Hematopoietic multipotent progenitor cell (in vitro differentiated cells): ENCODE measurements at places on chromosomes 2 and 18.

GRCh38 chr2:5359397-5359796 is 332.8 kb upstream of the SOX11 start:
- no peak for DNase-seq

GRCh38 chr18:58393295-58393694 is 235.6 kb downstream of the ALPK2 start:
- DNase-seq: no peak

- no peak for DNase-seq
Observed at GRCh38 chr2:132991471-132992045, 321.6 kb upstream of the LYPD1 start.

DNA sequence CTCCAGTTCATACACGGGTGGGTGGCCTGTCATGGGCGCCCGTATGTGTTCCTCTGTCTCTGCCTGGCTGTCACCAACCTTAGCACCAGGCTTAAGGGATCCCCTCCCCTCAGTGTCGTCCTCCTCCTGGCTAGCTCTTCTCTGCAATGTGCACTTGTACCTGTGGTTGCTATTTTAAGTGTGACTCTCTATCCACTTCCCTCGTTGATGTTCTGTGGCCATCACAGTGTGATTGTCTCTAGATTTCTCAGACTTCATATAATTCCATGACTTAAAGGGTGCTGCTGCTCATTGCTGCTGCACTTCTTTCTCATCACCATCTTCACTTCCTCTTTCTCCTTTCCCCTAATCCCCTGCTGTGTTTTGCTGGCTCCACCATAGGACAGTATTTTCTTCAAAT is 143.4 kb downstream of the EML6 start:
- no peak for DNase-seq

GRCh38 chr18:69895066-69896047 is 52.3 kb downstream of the CD226 start:
- DNase-seq: no peak

DNA sequence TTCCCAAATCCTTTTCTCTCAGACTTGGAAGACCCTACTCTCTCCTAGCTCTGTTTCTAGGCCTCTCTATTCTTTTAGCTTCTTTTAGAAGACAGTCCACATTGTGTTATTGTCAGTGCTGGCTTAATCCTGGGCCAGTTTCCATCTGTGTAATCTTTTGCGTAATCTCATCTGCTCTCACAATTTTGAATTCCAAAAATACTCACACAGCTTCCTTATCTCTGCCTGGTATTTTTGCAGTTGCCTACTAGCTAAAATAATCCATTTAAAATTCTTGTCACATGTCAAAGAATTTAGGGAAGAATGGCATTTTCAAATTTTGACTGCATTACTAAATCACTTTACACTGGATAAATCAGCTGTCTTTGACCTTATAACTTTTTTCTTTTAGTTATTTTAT is 200.6 kb upstream of the MEX3C start:
- DNase-seq: no peak

GRCh38 chr18:2883076-2883735 is 36.4 kb downstream of the EMILIN2 start:
- no peak for DNase-seq

DNA sequence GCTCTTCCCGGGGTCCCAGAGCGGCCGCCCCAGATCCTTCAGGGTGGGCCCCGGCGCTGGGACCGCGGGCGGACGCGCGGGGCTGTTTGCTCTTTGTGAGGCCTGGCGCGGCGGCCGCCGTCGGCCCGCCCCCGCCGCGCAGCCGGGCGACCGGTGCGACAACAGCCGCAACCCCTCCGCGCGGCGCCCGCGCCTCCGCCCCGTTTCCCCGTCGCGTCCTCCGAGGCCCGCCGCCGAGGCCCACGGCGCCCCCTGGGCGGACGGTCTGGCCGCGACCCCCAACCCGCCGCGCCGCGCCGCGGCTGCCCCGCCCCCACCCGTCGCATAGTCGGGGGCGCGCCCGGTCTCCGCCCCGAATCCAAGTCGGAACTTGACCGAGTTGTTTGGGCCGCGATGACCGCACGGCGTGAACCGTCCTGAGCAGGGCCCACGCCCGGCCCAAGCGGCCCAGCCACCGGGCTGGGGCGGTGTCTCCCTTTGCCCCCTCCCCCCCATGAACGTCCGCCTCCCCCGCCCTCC is 448 bp downstream of the YPEL5 start:
- DNase-seq: no peak

DNA sequence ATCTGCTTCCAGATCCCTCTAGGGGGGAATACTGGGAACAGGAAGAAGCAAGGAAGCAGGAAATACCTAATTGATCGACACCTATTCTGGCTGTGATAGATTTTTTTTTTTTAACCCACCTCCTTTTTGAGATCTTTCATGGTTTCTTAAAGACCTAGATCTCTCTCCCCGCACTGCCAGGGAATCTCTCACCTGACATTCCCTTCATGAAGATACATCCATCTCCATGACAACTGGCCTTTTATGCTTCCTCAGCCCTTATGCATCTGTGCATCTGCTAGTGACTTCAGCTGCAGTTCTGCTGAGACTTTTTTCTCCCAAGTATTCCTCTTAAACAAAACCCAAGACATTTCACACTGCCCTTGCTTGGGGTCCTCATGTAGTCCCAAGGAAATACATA is 21.1 kb upstream of the CPO start:
- no peak for DNase-seq

DNA sequence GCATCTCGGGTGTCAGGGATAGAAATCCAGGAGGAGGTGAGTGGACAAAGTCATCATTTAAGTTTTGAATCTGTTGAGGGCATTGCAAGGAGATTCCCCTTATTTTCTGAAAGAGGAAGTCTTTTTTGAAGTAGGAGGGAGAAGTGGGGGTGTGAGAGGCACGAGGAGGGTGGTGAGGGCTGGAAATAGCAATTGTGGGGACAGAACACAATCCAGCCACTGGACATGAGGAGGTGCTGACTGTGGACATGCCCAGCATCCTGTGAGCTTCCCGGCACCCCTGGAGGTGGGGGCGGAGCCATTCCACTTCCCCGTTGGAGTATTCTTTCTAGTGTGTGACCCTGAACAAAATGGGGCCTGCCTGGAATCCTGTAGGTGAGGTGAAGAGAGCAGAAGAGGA is 310.7 kb upstream of the EPAS1 start:
- peak; percentile 11 for DNase-seq

GRCh38 chr2:54438271-54438670 is 17.9 kb upstream of the SPTBN1 start:
- no peak for DNase-seq

DNA sequence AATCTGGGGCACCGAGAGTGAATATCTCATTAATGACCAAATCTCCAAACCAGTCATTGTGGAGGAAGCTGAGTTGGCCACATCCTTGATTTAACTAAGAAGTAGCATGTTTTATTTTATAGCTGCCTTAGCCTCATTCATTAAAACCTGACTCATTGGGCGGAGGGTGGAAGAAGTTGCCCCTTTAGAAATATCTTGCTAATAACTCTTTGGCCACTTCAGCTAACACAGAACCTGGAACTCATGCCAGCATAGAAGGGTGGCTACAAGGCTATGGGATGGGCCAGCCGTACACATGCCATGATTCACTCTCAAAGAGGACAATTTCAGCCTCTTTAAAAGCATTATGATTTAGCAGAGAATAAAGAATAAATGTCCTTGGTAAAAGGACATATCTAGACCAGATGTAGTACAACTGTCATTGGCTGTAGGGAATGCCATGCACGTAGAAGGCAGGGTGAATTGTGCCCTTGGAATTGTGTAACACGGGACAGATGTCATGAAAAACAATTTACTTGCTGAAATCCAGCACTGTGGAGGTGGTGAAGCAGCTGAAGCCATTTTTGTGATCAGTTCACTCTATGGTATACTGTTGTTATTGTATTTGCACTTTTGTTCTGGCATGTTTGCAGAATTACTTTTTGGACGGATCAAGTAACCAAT is 330.0 kb downstream of the PLCL1 start:
- DNase-seq: no peak

DNA sequence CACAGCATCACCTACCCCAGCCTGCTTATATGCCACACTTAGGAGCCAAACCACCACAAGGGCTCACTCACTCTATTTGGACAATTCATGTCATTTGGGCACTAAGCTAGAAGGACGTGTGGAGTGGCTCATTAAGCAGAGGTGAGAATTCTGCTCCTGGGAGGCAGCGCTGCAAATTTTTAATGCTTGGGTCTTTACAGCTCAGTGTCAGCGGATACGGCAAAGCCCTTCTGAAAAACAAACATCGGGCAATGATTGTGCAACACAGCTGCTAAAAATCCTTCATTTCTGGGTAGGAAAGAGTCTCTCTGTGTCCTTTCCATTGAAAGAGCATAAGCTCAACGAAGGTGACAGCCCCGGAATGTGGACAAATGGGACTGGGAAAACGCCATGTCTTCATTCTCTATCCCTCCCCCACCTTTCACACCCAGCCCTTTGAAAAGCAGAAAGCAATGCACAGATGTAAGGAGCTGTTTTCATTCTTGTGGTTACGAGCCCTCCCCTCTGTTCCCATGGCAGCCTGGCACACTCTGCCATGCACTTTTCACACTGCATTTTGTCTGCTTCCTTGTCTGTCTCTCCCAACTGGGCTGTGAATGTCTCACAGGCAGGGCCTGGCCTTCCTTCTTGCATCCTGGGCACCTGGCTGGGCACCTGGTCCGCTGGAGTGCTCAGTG is 16.0 kb downstream of the TMEM177 start:
- peak; percentile 52 for DNase-seq

GRCh38 chr2:182559623-182560022 is 132.8 kb upstream of the PDE1A start:
- DNase-seq: no peak

DNA sequence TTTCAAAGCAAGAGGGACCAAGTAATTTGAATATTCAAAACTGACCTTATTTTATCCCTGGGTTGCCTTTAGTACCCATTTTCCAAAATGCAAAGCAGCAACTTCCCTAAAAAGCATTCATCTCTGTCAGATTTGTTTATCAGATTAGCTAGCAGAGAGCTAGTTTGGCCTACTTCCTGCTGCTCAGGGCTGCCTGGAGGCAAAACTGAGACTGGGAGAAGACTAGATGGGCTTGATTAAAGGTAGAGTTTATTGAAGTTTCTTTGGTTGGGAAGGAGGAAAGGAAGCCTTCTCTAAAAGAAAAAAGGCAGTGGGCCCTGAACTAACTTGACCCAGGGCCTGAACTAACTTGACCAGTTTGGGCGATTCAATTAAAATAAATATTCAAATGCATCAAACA is 426.1 kb upstream of the FAM98A start:
- no peak for DNase-seq

DNA sequence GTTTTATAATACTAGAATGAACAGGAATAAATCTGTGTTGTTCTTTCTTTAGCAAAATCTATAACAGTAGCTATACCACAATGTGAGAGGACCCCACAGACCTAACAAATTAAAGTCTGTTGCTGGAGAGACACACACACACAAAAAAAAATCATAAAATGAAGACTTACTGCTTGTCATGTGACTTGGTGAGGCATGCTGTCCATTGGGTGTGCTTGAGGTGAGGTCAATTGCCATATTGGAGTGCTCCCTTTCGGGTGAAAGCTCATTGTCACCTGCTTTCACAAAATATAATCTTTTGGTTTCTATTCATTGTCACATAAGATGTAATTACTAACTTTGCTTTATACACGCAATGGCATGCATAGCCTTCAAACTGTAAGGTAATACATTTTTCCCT is 3.9 kb downstream of the IKZF2 start:
- no peak for DNase-seq

DNA sequence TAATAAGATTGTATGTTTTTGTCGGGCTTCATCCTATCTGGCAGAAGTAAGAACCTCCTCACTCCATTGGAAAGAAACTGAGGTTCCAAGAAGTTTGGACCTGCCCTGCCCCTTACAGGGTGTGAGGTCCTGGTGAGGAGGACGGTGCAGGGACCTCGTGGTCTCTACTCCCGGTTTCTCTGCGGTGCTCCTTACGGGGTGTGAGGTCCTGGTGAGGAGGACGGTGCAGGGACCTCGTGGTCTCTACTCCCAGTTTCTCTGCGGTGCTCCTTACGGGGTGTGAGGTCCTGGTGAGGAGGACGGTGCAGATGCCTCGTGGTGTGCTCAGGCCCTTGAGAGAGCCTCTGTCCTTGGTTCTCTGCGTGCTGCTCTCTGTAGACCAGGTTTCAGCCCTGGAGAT is 5.2 kb downstream of the CTDP1 start:
- DNase-seq: no peak

DNA sequence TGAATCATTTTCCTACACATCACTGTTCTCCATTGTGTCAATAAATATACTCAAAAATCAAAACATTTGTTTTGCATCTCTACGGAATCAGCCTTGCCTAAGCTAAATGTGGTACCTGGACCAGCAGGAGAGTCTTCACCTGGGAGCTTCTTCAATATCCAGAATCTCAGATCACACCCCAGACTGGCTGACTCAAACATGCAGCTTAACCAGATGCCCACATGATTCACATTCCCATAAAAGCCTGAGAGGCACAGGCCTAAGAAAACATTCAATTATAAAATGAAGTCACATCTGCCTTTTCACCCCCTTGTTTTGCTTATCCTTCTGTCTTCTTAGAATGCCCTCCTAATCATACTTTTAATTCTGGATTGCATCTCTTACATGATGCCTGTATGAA is 1045.5 kb upstream of the NXPH2 start:
- DNase-seq: no peak

DNA sequence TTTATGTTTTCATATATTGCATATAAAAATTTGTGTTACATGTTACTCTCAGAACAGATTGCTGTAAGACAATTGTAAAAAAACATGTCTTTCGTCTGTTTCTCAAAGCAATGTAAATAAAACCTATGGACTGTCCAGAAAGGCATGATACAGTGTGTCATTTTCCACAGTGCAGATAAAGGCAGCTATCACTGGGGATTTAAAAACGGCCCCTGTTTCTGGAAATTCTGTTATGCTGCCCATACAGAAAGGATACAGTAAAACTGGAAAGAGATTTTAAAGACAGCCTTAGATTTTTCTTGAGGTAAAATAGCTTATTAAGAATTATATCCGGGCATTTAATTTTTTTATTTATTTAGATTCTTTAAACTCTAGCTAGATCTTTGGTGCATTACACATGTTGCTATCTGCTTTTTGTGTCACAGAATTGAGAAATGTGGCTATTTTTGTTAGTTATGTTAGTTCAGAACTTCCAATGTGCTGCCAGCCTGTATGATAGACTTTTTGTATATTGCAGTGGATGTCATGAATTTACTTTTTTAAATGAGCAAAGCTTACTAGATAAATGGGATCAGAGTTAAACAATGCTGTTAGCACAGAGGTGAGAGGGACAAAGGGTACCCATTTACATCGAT is 859 bp upstream of the INO80D start:
- no peak for DNase-seq
